ENCODE measurements at places on chromosomes 1 and 21.

- DNase-seq = no peak
These were observed 76.3 kb downstream of the KCNT2 start for GRCh38 chr1:196531737-196532524.

- no peak for DNase-seq
These were observed 37.1 kb downstream of the PRRX1 start for GRCh38 chr1:170700842-170701615.

DNA sequence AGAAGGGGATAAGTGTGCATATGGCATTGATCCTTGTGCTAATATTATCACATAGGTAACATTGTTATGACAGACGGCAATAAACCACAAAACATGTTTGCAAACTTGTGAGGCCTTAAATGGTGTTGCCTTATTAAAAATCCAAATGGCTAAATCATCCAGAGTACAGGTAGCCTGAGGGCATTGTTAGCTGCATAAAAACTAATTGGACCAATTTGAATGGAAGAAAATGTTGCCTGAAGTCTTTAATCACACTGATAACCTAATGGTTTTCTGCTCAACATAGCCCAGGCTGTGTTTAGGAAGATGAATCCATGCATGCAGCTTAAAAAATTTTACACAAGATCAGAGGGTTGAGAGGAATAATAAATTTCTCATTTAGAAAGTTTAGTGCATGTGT, 19.4 kb upstream of the LRRC53 start:
- DNase-seq = no peak

DNA sequence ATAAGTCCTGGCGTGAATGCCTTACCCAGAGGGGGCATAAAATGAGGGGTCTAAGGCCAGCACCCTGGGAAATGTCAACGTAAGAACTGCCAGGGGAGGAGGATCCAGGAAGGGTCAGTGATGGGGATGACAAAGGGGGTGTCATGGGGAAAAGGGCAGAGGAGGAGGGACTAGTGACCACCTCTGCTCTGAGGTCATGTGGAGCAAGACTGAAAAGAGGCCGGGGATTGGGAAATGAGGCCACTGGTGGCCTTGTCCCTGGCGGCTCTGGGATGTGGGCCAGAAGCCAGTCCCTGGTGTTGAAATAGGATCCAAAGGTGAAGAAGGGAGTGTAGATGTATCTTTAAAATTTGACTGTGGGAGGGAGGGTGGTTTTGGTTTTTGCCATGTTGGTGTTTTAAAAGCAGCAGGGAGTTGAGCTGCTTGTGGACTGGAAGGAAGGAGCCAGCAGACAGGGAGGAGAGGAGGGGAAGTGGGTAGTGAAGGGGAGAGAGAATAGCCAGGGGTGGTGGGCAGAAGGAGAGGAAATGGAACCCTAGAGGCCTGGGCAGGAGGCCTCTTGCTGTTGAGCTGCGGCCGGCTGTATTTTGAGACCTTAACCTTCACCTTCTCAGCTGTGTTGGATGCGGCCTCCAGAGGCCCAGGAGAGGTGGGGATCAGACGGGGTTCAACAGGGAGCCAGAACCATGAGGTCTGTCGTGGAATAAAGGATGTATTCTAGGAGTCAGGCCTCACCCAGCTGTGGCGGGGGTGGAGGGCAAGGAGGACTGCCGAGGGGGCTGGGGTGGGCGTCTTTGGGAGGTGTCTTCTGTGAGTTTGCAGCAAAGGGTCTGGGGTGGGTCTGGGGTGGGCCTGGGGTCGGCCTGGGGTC, 92.5 kb downstream of the DHRS3 start:
- DNase-seq = no peak

DNA sequence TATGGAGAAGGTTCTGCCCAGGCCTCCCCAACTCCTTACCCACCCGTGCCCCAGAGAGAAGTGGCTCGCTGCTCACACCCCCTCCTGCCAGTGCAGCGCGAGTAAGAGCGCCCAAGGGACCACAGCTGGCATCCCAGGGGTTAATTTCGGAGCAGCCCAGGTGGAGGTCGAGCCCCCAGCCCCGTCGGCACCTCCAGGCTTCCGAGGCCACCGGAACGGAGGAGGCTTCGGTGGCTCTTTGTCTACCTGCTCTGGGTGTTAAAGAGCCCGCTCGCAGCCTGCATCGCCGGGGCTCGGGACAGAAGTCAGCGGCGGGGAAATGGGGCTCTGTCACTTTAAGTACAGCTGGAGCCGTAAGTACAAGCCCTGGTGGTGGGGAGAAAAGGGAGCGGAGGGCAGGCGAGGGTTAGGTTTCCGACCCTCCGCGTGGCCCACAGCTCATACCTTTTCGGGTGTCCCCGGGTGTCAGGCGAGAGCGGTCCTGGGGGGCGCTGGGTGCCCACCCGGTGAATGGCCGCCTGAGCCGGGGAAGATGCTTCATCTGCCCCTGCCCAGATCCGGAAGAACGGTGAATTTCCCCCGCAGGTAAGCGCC, 89.4 kb upstream of the IPO9 start:
- no peak for DNase-seq

GRCh38 chr1:115648717-115649691, 7.2 kb downstream of the VANGL1 start:
- no peak for DNase-seq

GRCh38 chr1:204146965-204147364, 4.9 kb downstream of the ETNK2 start:
- no peak for DNase-seq

- no peak for DNase-seq
These were observed 19.6 kb downstream of the ABCB10 start for GRCh38 chr1:229538945-229539344.

DNA sequence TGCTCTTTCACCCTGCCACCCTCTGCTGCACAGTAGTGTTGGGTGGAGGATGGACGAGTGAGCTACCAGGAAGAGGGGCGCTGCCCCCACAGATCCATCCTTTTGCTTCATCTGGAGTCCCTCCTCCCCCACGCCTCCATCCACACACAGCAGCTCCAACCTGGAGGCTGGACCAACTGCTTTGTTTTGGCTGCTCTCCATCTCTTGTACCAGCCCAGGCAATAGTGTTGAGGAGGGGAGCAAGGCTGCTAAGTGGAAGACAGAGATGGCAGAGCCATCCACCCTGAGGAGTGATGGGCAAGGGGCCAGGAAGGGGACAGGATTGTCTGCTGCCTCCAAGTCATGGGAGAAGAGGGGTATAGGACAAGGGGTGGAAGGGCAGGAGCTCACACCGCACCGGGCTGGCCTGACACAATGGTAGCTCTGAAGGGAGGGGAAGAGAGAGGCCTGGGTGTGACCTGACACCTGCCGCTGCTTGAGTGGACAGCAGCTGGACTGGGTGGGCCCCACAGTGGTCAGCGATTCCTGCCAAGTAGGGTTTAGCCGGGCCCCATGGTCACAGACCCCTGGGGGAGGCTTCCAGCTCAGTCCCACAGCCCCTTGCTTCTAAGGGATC, 8.5 kb downstream of the CHRNB2 start:
- DNase-seq = no peak

DNA sequence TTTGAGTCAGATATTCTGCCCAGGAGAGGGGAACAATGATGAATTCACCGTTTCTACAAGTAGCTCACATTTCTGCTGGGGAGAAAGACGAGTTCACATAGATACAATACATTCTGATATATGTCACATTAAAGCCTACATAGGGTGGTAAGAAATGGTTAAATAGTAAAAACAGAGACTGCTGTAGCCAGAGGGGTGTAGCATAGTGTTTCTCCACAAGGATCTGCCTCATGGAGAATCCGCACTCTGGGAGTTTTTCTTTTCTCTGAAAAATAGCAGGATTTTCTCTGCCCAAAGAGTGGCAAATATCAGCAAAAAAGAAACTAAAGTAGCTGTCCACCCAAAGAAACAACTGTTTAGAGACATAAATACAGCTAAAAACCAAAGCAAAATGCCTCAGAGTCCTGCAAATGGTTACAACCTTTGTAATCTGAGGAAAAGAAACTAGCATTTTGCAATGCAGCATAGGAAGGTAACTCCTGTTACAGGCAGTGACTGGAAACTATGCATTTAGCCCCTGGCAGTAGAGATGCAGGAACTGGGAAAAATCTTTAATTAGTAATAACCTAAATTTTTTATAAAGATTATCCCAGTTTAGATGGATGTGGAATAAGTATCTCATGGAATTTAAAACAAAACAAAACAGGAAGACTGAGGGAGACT, 1126.7 kb upstream of the ADGRL2 start:
- no peak for DNase-seq

DNA sequence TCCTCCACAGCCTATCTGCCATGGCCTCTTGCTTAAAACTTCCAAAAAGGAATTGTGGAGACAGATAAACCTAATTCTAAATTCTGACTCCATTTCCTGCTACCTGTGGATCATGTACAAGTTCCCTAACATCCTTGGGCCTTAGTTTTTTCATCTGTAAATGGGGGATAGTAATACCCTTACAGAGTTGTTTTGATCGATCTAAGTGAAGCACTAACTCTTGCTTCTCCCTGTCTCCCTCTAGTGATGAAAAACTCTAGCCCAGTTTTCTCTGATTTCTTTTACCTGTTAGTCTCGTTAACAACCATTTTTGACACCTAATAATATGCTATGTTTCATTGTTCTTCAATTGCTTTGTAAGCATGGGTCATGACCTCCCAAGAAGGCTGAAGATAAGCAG, 65.9 kb downstream of the TM2D1 start:
- DNase-seq = no peak

DNA sequence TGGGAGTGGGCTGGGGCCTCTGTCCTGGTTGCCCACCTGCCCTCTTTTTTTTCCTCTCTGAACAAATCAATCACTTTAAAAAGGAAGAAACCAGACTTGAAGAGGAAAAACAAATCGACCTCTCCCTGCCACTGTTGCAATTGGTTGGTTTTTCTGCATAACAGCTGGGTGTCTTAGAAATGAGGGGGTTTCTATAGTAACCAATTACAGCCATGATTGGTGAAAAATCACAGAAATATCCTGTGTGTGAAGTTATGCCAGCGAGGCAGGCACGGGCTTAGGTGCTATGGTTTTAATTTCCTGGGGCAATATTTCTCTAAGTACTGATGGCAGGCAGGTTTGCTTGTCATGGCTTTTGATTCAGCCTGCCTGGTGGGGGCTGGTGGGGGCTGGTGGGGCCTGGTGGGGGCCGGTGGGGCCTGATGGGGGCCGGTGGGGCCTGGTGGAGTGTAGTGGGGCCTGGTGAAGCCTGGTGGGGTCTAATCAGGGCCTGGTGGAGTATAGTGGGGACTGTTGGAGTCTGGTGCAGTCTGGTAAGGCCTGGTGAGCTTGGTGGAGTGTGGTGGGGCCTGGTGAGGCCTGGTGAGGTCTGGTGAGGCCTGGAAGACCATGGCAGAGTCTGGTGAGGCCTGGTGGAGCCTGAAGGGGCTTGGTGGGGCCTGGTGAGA, 54.6 kb downstream of the AJAP1 start:
- no peak for DNase-seq

- no peak for DNase-seq
These were observed 26.2 kb upstream of the UHMK1 start for GRCh38 chr1:162471290-162471853.

DNA sequence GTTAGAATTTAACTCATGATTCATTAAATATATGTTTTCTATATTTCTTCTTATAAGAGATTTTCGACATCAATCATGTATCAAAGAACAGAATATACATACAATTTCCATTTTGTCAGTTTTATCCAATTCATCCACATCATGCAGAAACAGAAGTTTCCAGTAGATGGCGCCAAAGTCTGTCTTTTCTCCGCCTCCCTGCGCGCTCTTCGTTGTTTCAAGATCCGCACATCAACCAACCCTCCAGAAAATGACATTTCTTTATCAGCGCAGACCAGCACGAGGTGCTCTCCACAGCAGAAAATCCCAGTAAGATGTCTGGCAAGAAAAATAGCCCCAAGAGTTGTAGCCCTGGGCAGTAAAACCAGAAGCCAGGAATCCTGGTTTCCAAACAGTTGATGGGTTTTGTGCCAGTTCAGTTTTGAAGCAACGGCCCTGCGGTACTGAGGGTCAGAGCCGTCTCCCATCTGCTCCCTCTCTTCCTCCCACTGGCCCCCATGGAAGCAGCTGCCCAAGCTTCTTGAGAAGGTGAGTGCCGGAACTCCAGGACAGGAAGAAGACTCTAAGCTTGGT, 38.6 kb upstream of the GPR137B start:
- no peak for DNase-seq

DNA sequence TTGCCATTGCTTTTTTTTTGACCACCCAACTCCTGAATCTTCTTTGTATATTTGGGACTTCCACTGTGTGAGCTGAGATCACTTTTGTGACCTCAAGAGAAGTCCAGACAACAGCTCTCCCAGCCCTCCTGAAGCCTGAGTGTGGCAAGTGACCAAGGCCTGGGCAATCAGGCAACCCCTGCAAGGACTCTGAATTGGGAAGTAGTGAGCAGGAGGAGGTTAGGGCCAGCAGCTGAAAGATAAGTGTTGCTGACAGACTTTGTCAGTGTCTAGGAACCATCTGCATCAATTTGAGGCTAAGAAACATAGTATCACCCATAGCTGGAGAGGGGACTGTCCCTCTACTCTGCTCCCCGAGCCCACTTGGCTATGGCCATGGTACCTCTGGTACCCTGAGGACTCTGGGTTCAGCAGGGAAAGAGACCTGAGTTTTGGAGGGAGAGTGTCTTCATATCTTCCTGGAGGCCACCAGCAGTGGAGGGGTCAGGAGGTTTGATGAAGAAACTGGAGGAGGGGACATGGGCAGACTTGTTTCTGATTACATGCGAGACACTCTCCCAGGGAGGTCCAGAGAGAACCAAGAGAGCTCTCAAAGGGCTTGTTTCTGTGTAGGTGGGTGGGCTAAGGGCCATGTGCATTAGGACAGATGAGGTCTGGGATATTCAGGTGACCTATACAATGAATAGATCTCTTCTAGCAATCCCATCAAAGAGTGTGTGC, 147.0 kb upstream of the DNAH14 start:
- no peak for DNase-seq

DNA sequence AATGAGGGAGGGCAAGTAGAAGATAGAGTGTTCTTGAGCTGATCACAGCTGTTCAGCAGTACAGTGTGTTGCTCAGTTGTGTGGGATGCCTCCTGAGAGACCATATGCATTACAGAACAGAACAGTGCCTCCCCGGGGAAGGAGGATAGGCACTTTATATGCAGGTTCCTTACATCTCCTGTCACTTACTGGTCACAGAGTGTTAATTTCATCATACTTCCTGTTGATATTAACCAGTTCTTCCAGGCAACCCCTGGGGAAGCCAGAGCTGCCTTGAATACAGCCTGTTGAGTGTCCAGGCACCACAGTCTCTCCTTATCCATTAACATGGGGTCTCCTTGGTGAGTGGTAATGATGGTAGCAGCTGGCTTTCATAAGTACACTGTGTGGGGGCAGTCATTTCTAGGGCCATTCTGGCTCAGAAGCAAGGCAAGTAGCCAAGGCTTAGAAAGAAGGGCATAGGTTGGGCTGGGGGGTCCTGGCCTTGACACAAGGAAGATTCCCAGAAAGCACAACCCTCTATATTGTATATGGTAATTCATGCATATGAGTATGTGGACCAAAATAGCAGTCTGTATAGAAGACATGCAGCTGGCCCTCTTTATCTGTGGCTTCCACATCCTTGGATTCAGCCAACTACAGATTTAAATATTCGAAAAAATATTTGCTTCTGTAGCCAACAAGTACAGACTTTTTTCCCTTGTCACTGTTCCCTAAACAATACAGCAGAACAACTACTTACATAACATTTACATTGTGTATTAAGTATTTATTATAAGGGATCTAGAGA, 142.4 kb downstream of the ZP4 start:
- no peak for DNase-seq

GRCh38 chr21:39321424-39321823, 8.0 kb upstream of the BRWD1 start:
- DNase-seq = no peak

- no peak for DNase-seq
These were observed 198.8 kb downstream of the COL24A1 start for GRCh38 chr1:85957760-85958159.

- DNase-seq = peak; percentile 37
These were observed 43.3 kb downstream of the PTPRC start for GRCh38 chr1:198681831-198682759.
